ENCODE measurements at places on chromosomes 13 and 19. TPM values are rescaled to one million over a fixed set of nuclear protein-coding genes. Genes with fewer than 3 reads are reported as not detected.

GAPDHS gene
- not detected for total RNA-seq

VMAC gene
- total RNA-seq = 1.3 TPM

PSPN gene
- total RNA-seq = 1.2 TPM

TMPRSS9 gene
- 0.04 TPM for total RNA-seq

CEBPA gene
- 5.9 TPM for total RNA-seq

TJP3 gene
- total RNA-seq = not detected

IRS2 gene
- total RNA-seq = 2.2 TPM

PNMA8B gene
- total RNA-seq = 0.04 TPM

DNA sequence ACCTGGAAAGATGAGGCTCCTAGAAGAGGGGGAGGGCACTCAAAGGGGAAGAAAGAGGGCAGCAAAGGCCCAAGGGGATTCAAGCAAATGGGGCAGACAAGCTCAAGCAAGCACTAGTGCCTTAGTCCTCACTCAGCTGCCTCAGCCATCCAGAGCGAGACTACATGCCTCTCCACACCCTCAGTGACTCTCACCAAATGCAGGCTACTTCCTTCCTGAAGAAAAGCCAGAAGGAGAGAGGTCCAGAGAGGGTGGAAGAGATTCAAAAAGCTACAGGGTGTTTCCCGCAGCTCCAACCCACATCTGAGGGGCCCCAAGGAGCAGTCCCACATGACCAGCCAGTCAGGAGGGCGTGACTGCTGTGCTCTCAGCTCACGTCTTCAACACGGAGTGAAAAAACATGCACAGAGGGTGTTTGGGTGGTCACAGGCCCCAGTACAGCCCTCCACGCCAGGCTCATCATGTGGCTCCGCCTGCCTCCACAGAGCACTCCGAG is 40.5 kb downstream of the MIPEP start:
- no peak for DNase-seq

DNA sequence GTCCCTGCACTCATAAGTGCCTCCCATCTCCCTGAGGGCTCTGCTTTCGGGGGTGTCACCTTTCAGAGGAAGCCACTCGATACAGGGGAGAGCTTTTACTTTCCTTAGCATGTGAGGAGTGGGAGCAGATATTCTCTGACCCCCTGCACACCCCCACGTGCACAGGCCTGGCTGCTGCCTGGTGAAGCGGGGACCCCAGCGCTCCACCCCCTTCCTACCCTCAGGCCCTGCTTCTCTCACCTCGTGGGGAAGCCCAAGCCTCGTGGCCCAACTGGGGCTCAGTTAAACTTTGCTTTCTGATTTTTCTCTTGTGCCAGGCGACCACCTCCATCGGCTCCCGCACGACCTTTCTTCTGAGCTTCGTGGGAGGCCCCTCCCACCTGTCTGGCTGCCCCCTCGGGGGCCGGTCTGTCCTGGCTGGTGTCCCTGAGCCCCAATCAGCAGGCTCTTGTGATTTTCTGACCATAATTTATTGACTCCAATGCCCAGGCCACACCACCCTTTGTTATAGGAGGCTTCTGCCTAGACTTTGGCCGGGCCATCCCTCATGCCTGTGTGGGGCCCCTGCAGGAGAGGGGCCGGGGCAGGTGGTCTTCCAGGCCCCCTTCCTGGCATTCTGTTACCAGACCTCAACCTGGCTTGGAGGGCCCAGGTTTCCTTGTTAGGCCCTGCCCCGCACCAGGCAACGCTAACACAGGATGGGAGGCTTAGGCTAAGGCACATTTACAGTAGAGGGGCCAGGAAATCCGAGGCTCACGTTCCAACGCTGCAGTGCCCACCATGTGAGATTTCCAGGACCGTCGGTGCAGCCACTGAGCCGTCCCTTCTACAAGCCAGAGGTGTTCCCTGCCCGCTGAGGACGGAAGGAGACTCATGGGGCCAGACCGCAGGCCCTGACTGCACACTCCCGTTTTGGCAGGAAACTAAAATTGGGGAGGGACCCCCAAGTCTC is 3.7 kb downstream of the TMED1 start:
- no peak for DNase-seq

DNA sequence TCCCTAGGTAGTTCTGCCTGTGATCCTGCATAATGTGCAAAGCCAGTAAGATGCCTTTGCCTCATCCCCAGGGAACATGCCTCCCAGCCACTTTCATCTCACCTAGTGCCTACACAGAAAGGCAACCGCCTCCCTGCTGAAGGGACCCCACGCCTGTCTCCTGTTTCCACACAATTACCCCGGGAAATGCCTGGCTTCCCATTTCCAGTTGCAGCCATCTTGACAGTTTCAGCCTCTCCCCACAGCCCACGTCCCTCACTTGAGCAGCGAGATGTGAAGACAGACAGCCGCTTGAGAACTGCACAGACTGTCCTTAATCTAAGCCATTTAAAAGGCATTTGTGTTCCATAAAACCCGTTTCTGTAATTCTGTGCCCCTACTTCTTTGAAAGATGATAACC is 4.7 kb upstream of the UQCRFS1 start:
- no peak for DNase-seq

GRCh38 chr13:27446986-27447583 is 3.3 kb downstream of the MTIF3 start:
- no peak for DNase-seq

DNA sequence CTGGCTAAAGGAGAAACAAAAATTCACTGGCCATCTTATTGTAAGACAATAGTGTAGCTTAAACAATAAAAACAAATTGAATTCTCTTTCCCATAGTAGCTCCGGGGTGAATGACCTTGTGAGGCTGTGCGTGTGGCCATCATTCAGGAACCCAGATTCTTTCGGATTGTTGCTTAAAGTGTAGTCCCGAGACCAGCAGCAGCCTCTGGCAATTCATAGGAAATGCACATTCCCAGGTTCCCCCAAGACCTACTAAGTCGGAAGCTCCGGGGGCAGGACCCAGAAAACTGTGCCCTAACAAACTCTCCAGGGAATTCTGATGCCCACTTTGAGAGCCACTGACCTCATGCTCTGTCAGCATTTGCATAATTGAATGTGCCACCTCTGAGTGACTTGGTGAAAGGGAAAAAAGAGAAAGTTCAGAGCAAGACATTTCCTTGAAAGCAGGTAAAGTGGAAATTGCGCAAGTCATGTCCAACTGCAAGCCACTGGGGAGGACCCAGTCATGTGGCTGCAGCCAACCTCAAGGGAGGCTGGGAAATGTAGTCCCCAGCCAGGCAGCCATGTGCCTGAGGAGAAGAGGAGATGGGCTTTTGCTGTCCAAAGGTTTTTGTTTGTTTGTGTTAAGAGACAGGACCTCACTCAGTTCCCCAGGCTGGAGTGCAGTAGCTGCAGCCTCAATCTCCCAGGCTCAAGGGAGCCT is 50.7 kb upstream of the PNMA8B start:
- DNase-seq = peak; percentile 21

DNA sequence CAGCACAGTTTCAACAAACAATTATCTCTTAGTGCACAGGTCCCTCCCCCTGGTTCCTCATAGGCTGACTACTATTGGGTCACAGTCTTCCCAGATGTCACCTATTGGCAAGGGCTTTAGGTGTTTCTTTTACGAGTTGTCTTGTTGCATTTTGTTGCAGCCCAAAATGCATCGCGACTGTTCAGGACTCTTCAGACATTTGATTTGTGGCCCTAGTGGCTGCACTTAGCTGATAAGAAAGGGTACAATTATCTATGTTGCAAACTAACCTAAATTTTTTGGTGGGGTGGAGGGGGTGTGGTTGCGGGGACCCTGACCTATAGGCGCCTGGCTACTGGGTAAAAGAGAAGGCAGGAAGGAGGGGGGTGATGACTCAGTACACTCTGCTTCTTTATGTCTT is 29.1 kb upstream of the ZNF714 start:
- no peak for DNase-seq

DNA sequence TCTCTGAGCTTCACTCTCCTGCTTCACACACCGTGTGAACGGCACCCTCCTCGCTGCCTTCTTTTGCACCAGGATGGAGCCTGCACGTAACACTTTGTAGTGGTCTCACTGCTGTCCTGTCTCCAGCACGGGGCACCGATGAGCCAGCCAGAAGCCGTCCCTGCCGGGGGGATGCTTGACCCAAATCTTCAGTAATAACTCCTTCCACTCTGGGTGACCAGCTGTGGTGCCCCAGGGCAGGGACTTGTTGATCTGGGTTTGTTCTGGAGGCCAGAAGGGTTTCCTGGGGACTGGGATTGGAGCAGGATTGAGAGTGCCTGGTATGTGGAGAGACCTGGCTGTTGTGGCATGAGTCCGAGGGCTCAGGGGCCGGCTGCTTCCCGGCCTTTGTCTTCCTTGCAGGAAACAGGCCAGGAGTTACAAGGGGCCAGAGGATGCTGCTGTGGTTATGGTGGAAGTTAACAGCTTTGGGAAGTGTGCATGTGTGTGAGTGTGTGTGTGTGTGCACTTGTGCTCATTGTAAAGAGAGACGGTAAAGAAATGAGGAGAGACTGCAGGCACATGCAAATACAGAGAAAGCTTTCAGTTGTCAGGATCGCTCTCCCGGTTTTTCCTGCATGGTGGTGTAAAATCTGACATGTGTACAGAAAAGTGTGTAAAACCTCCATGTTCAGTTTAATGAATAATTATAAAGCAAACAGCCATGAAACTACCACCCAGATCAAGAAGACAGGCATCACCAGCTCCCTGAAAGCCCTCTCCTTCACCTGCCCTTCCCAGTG is 18.9 kb downstream of the PAK4 start:
- DNase-seq = peak; percentile 43
